ENCODE measurements at places on chromosomes 2 and 18. TPM values are rescaled to one million over a fixed set of nuclear protein-coding genes. Genes with fewer than 3 reads are reported as not detected.

The MC4R gene
- total RNA-seq: not detected

The SP110 gene
- 6.3 TPM for total RNA-seq

The ARHGAP15 gene
- total RNA-seq: not detected

The LDLRAD4 gene
- total RNA-seq: 1.3 TPM

The RAB17 gene
- total RNA-seq: 0.38 TPM

The REEP1 gene
- total RNA-seq: 0.62 TPM

The GPR39 gene
- total RNA-seq: 9.9 TPM

The FAM237A gene
- total RNA-seq: not detected

The LRP1B gene
- total RNA-seq: not detected

The GKN2 gene
- 3.5 TPM for total RNA-seq

The CNDP2 gene
- total RNA-seq: 75.2 TPM

The KRTCAP3 gene
- total RNA-seq: 1.1 TPM

The PCARE gene
- total RNA-seq: not detected

The BOLL gene
- not detected for total RNA-seq

The IL1F10 gene
- not detected for total RNA-seq

The PIEZO2 gene
- 0.64 TPM for total RNA-seq

The MYO5B gene
- total RNA-seq: 11.8 TPM

The ABI2 gene
- 74.7 TPM for total RNA-seq

The MYCN gene
- total RNA-seq: not detected

The CDKL4 gene
- not detected for total RNA-seq

The ESPNL gene
- 0.13 TPM for total RNA-seq

The ERBB4 gene
- not detected for total RNA-seq

The ACVR1 gene
- total RNA-seq: 31.0 TPM

The GREB1 gene
- total RNA-seq: 2.7 TPM

The HRH4 gene
- 0.02 TPM for total RNA-seq

The KCNF1 gene
- total RNA-seq: 24.5 TPM

The LIMS2 gene
- total RNA-seq: 4.1 TPM

The KCNG2 gene
- not detected for total RNA-seq

The SP5 gene
- not detected for total RNA-seq

The PPP1R1C gene
- 3.3 TPM for total RNA-seq

The TTN gene
- total RNA-seq: under 0.01 TPM

The GFPT1 gene
- 26.2 TPM for total RNA-seq

The UGT1A3 gene
- 0.13 TPM for total RNA-seq

The RNF152 gene
- total RNA-seq: not detected

The KIF1A gene
- 0.62 TPM for total RNA-seq

The GALNT14 gene
- total RNA-seq: 47.5 TPM

The RAB27B gene
- 11.8 TPM for total RNA-seq

The RGPD8 gene
- total RNA-seq: 4.4 TPM

The SCYGR3 gene
- not detected for total RNA-seq

The OTOS gene
- total RNA-seq: not detected

The NCKAP1 gene
- total RNA-seq: 101 TPM

The VWA3B gene
- total RNA-seq: not detected

The ATP6V1B1 gene
- 0.32 TPM for total RNA-seq

The C18orf32 gene
- 20.8 TPM for total RNA-seq

The ZNF804A gene
- total RNA-seq: not detected

The SIX3 gene
- total RNA-seq: 0.32 TPM

The MITD1 gene
- total RNA-seq: 17.3 TPM

The CTAGE1 gene
- total RNA-seq: not detected

The GALNT5 gene
- total RNA-seq: 2.1 TPM

The LONRF2 gene
- total RNA-seq: 3.3 TPM
